T-cell (primary cell): ENCODE measurements at places on chromosomes 16 and 17.

DNA sequence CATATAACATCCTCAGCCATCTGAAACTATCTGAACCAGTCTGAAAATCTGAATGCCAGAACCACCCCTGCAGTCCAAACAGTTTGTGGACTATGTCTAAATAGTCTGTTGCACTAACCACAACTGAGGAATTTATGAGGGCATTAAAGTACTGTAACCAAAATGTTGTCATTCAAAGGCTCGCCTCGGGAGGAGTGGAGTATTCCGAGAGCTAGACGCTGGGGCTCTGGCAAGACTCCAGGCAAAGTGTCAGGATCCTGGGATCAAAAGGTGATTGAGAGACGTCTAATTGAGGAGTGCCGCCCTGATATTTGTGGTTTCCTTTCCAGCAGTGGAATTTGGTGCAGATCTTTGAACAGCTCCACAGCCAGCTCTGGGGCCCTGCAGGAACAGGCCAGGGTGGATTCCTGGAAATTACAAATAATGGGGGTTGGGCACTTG lies 142.9 kb upstream of the MYOCD start:
- DNase-seq = no peak

DNA sequence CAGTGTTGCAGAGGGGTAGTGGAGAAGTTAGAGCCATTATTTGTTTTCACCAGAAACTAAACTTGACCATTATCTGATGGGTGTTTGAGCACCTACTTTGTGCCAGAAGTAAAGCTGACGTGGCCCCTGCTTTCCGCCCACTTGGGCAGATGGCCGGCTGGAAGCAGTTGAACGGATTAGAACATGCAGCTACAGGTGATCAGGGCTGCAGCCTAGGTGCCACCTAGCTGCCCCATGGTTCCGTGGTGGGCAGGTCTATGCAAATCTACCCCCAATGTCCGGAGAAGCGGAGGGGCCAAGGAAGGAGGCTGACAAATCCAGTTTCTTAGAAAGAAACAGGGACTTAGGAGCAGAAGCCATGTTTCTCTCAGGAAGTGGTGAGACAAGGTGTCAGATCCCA lies 62.7 kb downstream of the B9D1 start:
- DNase-seq = no peak

DNA sequence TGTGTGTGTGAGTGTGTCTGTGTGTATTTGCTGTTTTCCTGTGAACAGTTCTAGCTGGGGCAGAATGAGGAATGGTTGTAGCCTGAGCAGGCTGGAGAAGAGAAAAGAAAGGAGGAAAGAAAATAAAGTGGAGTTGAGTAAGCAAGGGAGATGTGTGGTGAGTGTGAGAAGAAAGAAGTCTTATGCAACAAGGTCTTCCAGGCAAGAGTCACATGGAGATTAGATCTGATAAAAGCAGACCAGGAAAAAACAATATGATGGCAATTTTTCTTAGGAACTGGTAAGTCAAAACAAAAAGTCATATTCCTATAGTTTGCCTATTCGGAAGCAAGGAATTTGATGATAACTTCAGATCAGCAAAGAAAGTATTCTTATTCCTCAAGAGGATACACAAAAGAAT lies 125.0 kb downstream of the HS3ST3A1 start:
- no peak for DNase-seq

DNA sequence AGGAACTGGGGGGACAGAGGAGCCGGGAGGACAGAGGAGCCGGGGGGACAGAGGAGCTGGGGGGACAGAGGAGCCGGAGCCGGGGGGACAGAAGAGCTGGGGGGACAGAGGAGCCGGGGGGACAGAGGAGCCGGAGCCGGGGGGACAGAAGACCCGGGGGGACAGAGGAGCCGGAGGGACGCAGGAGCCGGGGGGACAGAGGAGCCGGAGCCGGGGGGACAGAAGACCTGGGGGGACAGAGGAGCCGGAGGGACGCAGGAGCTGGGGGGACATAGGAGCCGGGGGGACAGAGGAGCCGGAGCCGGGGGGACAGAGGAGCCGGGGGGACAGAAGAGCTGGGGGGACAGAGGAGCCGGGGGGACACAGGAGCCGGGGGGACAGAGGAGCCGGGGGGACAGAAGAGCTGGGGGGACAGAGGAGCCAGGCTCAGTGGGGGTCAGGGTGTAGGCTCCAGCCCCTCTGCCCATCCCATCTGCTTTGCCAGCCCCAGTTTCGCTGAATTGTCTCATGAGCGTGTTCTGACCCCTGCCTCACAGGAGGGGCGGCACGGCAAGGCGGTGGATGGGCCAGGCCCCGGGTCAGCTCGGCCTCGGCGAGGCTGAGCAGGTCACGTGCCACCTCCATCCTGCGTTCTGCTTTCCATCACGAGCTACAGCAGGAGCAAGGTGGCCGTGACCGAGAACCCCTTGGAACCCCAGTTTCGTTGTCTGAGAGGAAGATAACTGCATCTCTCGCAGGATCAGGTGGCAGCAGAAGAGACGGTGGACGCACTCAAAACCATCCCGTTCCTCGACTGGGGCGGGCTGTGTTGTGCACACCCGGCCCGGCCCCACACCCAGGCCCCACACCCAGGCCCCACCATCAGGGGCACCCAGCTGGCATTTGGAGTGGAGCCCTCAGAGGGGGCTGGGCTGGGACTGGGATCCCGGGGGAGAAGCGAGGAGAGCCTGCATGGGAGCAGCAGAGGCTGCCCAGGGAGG lies 26.1 kb upstream of the CBFA2T3 start:
- DNase-seq = no peak

- no peak for DNase-seq
These were observed 18.7 kb downstream of the CEP295NL start for GRCh38 chr17:78884148-78884825.

GRCh38 chr17:72351884-72352346 lies 231.1 kb downstream of the SOX9 start:
- no peak for DNase-seq

GRCh38 chr16:5951486-5951885 lies 853.9 kb upstream of the EEF2KMT start:
- no peak for DNase-seq

DNA sequence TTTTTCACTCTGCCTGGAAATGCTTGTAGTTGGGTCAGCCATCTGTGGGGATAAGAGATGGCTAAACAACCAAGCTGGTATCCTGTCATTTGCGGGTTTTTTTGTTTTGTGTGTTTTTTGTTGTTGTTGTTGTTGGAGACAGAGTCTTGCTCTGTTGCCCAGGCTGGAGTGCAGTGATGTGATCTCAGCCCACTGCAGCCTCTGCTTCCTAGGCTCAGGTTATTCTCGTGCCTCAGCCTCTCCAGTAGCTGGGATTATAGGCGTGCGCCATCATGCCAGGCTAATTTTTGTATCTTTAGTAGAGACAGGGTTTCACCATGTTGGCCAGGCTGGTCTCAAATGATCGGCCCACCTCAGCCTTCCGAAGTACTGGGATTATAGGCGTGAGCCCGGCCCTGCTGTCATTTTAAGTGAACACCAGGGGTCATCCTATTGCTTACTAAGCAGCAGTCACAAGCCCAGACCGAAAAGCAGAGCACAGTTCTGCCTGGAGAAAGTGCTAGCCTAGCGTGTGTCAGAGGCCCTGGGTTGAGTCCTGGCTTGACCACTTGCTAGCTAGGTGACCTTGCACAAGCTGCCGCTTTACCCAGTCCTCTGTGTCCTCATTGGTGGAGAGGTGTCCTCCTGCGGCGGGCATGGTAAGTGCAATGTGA lies 4.6 kb downstream of the SMCR8 start:
- DNase-seq = no peak

- DNase-seq = no peak
These were observed at the start of gene SLC22A31 for GRCh38 chr16:89200124-89200849. SLC22A31 (minus strand) TSS chr16:89200537; CDS start chr16:89200501, 36 bp downstream.

GRCh38 chr17:39014044-39014794 lies 47.0 kb upstream of the FBXO47 start:
- no peak for DNase-seq
